ENCODE measurements at places on chromosomes 6 and 20. TPM values are rescaled to one million over a fixed set of nuclear protein-coding genes. Genes with fewer than 3 reads are reported as not detected.

CALHM6 gene
- total RNA-seq = 0.68 TPM

BPIFA3 gene
- not detected for total RNA-seq

CCN2 gene
- total RNA-seq = 53.6 TPM

CTCFL gene
- total RNA-seq = not detected

CCN6 gene
- not detected for total RNA-seq

NKAIN2 gene
- 0.07 TPM for total RNA-seq

GABRR1 gene
- total RNA-seq = not detected

MEP1A gene
- total RNA-seq = 0.07 TPM

SOX18 gene
- total RNA-seq = not detected

OPN5 gene
- not detected for total RNA-seq

MYH7B gene
- under 0.01 TPM for total RNA-seq

WFDC5 gene
- 0.64 TPM for total RNA-seq
